ENCODE measurements at places on chromosomes 6 and 20.

GRCh38 chr20:53838311-53838868 is 232.0 kb downstream of the BCAS1 start:
- no peak for DNase-seq

DNA sequence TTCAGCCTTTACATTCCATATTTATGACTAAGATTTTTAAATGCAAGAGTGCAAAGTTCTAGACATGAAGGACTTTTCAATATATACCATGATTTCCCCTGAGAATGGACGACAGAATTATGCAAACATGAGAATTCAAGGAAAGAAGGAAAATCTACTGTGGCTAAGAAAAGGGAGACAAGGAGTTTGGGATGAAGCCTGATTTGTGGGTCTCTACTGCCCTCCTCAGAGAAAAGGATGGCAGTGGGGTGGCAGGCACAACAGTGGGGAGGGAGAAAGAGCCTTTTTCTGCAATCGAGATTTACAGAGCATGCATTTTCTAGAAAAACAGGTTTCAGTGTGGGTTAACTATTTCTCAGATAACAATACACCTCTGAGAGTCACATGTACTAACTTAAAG is 466.9 kb upstream of the NRSN1 start:
- DNase-seq, result no peak

DNA sequence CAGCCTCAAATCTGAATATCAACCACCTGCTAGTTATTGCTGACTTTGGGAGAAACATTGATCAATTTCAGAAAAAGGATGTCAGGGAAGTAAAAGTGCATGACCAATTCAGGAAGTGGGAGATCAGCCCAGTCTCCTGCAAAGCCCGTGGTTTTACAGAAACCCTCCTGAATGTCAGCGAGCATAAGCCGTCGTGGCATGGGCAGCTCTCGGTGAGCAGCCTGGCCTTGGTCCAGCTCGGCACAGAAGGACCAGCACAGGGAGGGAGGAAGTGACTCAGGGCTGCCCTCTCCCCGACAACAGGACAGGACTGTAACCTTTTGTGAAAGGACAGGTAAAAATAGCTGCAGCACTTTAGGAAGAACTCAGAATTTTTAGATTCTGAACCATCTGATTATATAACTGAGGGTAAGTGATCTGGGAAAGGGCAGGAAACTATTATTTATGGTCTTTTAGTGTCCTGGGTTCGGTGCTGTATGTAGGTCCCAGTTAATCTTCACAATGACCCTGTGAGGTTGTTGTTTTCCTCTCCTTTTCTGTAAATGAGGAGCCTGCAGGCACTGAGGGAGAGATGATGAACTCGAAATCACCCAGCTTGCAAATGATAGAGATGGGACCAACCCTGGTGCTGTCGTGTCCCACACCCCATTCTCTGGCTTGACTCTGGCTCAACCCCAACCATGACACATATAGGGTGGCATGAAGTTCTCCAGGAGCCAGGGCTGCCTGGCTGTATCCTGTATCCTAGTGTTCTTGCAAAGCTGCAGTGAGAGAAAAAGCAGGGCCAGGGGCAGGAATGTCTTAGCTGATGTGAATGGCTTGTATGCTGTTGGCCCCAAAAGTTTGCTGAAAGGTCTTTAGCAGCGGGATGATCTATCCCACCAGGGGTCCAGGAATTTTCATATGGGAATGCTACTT is 37.6 kb downstream of the NRN1 start:
- DNase-seq, result no peak

- DNase-seq, result no peak
Observed at GRCh38 chr6:67885081-67886033, 749.7 kb upstream of the ADGRB3 start.

GRCh38 chr20:53129563-53129962 is 157.4 kb downstream of the TSHZ2 start:
- no peak for DNase-seq

- no peak for DNase-seq
Observed at GRCh38 chr6:159079367-159079766, 34.6 kb upstream of the TAGAP start.

DNA sequence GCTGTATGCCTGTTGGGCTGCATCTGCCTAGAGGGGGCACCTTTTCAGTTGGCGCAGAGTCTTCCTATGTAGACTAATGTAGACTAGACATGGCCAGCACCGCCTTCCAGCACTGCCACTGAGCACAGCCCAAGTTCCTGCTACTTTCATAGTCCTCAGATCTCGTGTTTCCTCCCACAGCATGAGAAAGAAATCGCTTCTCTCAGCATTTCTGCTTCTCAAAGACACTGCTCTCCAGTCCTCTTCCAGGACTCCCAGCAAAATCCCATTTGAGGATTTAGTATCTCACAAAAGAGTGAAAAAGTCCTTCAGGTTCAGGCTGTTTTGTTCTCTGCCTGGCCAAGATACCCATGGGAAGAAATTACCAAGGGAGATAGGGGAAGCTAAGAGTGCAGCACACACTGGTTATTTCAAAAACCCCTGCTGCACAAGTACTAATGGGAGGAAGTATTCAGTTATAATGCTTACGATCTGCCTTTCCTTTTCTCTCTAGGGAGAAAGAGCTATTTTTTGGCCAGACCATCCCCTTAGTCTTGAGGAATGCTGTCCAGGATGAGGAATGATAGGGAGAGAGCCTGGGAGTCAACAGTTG is 35.7 kb downstream of the OGFRL1 start:
- DNase-seq, result no peak

DNA sequence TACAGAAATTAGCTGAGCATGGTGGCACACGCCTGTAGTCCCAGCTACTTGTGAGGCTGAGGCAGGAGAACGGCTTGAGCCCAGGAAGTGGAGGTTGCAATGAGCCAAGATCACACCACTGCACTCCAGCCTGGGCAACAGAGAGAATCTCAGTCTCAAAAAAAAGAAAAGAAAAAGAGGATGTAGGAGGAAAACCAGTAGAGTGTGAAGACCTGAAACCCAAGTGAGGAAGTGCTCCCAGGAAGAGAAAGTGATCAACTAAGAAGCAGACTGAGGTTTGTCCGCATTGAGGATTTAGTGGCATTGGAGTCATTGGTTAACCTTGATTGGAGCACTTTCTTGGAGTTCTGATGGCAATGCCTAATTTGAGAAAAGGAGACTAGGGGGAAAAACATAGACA is 20.6 kb upstream of the TASP1 start:
- no peak for DNase-seq

All from stimulated activated CD4-positive, alpha-beta T cell treated with anti-CD3 and anti-CD28 coated beads, Interleukin-1b, Interleukin-23, amount 100 ng/mL, for 48 hours (primary cell).